ENCODE measurements at places on chromosomes 1 and 21.

GRCh38 chr1:110600716-110601115, 5.4 kb downstream of the KCNA2 start:
- DNase-seq: no peak

- no peak for DNase-seq
Observed at GRCh38 chr1:64775113-64775512, 30.2 kb downstream of the RAVER2 start.

DNA sequence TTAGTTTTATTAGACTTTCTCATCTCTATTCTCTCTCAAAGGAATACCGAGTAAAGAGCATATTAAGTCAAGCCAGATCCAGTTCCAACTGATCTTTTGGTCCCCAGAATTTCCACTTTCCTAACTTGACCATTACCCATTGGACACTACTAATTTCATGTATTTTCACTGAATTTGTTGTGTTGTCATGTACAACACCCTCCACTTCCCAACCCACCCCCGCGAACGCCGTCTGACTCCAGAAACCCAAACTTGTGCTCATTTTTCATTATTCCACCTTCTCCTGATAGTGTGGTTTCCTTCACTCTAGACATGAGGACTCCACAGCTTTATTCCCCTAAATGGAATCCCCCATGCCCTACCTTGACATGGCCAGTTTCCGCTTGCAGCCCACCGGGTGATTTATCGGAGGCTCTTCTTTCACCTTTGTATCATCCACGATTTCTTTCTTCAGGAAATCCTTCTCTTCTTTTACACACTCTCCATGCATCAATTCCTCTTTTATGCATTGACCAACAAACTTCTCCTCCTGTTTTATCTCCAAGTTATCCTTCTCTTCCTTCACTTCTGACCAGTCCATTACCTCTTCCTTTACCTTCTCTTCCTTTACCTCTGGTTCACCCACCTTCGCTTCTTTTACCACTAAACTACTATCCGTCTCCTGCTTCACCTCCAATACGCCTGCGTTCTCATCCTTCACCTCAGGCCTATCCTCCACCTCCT, 805 bp downstream of the ZNHIT6 start:
- no peak for DNase-seq

DNA sequence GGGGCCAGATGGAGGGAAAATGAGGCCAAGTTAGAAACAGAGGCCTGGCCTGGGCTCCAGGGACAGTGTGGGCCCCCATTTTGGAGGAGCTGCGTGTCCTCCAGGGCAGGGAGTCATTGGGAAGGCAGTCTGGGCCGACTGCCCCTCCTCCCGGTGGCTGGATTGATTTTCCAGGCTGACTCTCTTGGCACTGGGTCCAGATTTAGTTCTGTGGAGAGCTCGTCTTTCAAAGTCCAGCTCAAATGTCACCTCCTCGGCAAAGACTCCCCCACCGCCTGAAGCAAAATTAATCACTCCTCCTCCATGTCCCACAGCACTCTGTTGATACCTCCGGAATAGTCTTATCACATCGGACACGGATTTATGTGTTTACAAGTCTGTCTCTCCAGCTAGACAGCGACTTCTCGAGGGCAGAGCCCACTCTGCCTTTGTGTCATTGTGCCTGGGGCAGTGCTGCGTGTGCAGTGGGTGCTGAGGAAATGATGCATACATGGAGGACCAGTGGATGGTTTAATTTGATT, 175.1 kb downstream of the CAMTA1 start:
- peak; percentile 56 for DNase-seq

DNA sequence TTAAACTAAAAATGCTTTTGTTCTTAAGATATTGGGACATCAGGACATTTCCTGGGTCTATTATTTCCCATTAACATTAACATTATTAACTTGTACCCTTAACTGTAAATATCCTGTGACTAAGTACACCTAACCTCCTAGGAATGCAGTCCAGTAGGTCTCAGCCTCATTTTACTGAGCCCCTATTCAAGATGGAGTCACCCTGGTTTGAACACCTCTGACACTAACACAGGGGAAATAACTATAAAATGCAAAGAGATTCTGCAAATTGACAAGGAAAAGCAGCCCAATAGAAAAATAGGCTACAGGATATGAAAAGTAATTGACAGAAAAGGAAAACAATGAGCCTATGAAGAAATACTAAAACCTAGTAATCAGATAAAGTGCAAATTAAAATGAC, 11.6 kb upstream of the NCMAP start:
- no peak for DNase-seq
